ENCODE measurements at places on chromosomes 16 and 17.

DNA sequence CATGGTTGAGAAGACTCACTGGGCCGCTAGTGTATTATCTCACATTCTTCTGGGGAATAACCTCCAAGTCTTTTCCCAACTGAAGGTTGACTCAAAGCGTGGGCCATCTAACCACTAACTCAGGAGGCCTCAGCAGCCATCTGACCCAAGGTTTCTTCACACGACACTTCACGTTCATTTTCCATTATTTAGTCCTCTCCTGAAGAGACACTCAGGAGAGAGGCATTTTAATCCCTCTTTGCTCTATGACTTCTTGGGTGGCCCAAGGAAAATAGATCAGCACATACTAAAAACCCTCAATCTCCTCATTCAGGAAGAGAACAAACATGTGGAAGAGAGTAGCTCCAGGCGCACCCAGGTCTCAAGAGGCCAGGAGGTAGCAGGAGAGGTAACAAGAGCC, 252.8 kb upstream of the FOXF1 start:
- peak; percentile 8 for DNase-seq

GRCh38 chr17:565521-565920, 149.1 kb downstream of the VPS53 start:
- DNase-seq = peak; percentile 68

- no peak for DNase-seq
These were observed 57.2 kb upstream of the SREBF1 start for GRCh38 chr17:17893801-17894644.

GRCh38 chr17:4198995-4199394, 56.0 kb downstream of the CYB5D2 start:
- DNase-seq = no peak

- no peak for DNase-seq
These were observed 1.5 kb upstream of the PNMT start for GRCh38 chr17:39666601-39667261.

DNA sequence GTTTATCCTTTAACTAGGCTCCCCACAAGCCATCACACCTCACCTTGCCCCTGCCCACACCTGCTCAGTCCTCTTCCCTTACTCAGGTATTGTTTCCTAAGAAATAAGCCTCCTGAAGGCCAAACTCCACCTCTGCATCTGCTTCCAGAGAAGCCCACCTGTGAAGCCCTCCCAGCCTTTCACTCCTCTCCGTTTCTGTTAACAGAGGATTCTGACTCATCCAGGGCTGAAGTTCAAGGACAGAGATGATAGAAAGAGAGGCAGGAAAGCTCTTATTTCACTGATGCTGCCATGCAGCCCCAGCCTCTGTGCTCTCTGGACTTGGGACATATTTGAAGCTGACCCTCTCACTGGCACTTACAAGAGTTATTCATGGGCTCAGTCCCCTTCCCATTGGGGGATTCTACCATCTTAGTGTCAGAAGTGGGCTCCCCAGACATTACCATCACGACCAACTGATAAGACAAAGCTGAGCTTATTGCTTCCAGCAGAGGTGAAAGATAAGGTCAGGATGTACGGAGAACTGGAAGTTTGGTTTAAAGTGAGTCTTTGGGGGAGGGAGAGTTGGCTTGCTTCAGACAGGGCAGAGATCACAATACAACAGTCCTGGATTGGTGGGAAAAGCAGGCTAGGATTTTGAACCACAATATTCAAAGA, 35.3 kb upstream of the XYLT2 start:
- DNase-seq = no peak

GRCh38 chr16:24970708-24971107, 44.5 kb downstream of the ARHGAP17 start:
- DNase-seq = peak; percentile 19
